ENCODE measurements at places on chromosomes 4 and X.

DNA sequence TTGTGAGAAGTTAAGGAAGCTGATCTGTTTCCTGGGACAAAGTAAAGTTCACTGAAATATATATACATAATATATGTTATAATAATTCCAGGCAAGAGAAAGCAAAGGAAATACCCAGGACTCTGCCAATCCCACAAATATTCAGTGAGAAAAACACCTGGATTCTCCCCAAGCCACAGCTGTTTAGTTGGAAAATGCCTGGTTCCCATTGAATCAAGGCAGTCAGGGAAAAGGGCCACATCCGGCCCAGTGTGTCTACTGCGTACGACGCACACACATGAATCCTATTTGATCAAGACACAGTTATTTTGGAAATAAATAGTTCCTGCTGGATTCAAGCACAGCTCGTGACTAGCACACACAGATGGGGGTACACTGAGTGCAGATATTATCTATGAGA lies 6.3 kb upstream of the DCHS2 start:
- no peak for DNase-seq

DNA sequence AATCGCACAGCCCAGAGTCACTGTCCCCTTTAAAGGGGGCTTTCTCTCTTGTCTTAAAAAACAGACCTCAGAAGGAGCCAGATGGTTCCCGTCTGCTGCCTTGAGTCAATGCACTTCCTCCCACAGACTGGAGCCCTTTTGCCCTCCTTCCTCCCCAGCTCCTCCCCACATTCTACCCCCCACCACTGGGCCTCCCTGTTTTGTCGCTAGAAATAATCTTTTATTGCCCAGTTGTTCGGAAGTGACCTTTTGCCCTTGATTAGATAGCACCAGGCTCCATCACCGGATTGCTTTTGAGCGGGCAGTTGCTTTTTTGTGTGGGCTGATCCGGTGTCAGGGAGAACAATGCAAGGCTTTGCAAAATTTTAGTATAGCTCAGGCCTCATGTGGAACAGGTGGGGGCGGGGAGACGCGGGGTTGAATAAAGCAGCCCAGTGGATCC lies 47.7 kb downstream of the SPRY1 start:
- DNase-seq: no peak

DNA sequence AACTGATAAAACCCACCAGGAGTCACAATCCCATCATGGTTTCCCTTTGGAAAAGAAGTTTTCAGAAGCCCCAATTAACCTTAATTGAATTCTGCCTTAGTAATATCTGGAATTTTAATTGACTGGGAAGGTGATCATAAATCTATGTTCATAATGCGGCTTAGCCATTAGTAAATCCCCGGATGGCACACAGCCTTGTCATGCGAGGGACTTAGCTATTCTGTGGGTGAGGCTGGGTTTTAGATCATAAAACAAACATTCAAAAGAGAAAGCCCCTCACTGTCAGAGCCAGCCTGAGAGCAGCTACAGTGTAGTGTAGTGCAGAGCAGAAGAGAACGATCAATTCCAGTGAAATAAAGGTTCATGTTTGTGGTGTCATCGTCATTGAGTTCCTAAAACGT lies 124.0 kb upstream of the NOCT start:
- no peak for DNase-seq

- no peak for DNase-seq
Measured at GRCh38 chr4:180336494-180337090, 1906.6 kb upstream of the TENM3 start.

DNA sequence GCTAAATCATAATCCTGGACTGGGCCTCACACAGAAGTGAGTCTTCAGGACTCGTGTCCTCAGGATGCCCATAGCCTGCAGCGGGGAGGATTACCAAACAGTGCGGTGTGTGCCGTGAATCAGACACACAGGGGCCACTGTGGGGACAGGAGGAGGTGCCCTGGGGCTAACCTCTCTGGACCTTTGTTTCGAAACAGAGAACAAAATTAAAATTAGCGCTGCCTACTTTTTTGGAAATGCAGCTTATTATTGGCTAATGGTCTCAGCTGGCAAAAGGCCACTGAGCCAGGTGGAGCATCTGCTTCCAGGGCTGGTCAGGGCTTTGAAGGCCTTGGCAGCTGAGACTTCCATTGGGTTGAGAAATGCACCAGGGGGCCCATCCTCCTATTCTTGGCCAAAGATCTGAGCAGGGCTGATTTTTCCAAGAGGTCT lies 236.2 kb downstream of the EVC2 start:
- DNase-seq: no peak

GRCh38 chr4:47863486-47863885 lies 25.6 kb upstream of the CORIN start:
- no peak for DNase-seq

- DNase-seq: no peak
Measured at GRCh38 chrX:103464072-103464773, 55.1 kb downstream of the RAB40A start.

GRCh38 chr4:173517781-173518424 lies 12.1 kb downstream of the HAND2 start:
- no peak for DNase-seq

DNA sequence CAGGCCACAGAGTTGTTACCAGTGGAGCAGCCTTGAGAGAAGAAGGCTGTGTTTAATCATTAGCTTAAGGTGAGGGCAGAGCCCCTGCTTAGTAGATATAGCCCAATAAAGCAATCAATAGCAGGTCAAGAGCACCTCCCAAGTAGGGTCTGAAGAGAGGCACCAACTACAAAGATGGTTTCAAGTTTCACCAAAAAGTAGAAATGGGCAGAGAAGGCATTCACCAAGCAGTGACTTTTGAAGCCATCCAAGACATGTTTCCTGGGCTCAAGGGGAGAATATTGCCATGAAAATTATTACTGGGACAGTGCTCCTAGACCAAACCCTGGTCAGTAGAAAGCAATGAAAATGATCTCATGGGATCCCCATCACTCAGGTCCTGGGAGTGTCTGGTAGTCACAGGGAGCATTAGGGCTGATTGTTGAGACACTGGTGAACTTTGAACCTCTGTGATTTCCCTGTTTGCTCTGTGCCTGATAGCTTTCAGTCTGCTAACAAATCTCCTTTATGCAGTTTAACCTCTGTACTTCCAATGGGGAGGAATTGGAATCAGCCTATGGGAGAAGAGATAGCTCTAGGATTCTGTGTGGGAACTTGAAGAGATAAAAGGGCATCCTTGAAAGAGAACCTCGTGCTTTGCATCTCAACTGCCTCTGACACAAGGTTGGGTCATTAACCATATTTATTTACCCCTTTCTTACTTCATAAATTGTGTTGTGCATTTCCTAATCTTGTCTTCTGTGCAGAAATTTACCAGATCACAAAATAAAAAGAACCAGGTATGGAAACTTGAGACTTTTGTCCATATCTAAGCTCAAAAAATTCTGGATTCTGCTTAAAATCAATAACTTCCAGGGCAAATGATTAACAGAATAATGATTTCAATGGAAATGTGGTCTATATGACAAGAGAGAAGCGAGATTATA lies 9.3 kb upstream of the OTC start:
- no peak for DNase-seq

DNA sequence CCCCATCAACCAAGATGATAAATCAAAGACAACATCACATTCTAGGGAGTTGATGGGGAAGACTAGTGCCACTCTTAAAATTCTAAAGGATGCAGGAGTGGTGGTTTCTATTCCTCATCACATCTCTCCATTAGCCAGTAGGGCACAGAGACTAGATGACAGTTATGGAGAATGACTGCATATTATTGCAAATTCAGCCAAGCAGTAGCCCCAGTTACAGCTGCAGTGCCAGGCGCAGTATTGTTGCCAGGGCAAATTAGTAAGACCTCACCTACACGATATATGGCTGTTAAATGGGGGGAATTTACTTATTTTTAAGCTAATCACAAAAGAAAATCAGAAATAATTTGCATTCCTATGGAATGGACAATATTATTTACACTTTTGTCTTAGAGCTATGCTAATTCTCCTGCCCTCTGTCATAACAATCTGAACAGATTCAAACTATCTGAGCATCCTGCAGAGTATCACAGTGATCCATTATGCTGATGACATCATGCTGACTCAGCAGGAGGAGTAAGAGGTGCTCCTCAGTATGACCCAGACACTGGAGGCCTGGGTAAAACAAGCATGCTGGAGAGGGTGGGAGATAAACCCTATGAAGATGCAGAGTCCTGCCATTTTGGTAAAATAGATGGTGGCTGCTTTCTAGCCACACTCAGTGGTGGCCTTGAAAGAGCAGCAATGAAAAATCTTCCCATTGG lies 24.7 kb downstream of the ETNPPL start:
- no peak for DNase-seq

- DNase-seq: no peak
Measured at GRCh38 chr4:99061048-99061700, 27.4 kb downstream of the ADH5 start.

GRCh38 chrX:123454712-123455431 lies 270.8 kb downstream of the GRIA3 start:
- no peak for DNase-seq

DNA sequence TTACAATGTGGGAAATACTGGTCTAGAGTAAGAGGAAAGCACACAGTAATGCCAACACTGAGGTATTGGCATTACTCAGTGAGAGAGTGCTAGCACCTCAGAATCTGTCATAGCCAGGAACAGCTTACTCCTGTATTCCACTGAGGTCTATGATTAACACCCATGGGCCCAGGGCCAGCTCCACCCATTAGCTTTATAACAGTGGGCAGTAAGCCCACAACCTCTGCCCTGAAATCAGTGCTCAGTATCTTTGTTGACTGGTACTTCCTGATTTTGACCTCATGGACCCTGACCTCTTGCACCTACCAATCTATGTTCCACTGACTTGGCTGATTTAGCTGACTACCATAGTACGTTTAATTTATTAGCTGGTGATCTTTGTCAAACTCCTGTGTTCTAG lies 56.1 kb downstream of the LANCL3 start:
- no peak for DNase-seq

DNA sequence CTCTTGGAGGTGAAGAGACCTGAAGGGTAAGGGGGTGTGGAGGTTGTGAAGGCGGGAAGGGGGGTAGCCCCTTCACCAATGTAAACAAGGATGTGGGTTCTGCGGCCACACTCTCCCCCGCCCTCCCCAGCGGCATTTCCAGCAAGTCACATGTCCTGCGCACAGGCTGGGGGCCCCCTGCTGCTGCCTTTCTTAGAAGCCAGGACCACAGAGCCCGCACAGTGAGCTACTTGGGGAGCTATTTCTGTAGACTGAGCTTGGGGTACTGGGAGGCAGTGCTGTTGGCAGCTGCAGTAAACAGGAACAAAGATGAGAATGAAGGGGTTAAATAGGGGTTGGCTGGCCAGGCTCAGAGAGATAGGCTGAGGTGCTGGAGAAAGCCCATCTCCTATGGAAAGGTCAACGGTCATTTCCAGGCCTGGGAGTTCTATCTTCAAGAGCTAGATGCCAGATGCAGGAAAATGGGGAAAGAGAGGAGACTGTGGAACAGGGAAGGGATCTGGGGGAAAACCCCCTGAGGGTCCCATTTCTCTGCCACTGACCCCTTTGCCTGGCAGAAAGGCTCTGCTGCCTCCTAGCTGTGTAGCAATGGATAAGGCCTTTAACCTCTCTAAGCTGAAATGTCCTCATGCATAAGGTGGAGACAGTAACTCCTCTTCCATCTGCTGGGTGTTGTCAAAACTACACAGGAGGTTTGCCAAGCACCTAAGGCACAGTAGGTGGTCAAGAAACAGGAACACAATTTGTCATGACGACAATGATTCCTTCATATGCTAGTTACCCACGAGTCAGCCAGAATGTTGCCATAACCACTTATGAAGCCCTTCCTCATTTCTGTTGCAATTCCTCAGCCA lies 18.5 kb upstream of the PIM2 start:
- DNase-seq: no peak

GRCh38 chr4:79650217-79650616 lies 242.2 kb upstream of the GK2 start:
- no peak for DNase-seq

DNA sequence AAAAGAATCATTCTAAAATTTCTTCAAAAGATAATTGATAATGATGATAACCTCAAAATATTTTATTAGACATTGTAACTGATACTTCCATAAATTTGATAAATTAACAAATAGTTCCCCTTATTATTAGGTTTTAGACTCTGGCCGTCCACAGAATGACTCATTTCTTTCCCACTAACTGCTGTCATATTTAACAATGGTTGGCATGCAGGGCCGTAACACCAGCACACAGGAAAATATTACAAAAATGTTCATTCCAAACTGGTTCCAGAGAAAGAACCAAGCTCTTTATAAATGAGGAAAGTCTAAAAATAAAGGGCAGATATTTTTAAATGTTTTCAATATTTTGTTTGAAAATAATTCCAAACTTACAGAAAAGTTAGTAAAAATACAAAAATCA lies 28.2 kb downstream of the WDFY3 start:
- no peak for DNase-seq

GRCh38 chrX:129040124-129040523 lies 483.2 kb downstream of the SMARCA1 start:
- DNase-seq: no peak

DNA sequence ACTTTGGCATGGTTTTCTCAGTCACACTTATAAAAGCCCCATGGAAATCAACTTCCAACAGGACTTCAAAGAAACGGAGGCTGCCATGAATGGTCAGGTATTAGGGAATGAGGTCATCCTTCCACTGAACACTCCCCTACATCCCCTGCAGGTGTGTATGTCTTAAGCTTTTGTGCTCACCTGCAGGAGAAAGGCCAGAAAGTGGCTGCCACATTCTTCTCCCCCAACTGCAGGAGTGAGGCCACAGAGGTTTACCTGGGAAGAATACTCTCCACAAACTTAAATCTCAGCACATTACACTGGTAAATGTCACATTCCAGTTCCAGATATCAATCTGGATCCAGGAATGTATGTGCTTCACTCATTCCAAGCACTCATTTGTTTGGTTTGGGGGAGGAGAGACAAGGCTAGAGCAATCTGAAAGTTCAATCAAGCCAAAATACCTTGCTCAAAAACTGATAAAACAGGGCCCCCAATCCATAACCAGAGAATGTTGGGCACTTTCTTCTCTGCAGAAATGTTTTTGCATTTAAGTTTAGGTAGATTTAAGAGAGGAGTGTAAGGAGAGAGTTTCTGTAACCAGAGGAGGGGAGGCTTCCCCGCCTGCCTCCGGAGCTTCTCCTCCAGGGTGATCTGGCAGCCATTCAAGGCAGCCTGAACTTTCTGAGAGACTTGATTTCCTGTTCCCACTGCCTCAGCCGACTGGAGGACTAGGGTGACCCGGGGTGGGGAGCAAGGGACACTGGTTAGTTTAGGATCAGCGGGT lies 15.4 kb downstream of the FAM9C start:
- DNase-seq: no peak

DNA sequence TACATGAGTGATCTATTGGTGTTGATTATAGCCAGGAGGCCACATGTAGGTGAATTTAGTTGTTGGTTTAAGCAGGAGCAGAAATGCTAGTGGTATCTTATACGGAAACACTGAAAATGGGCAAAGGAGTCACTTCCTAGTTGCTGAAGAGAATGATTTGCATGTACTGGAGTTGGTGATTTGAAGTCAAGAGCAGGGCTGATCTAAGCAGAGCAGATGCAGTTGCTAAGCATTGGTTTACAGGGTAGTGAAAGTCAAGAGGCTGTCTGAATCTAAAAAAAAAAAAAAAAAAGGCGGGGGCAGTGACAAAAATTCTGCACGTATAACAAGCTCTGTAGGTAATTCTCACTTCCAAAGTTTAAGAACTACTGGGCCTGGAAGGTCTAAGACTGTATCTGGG lies 90.4 kb upstream of the HPRT1 start:
- DNase-seq: peak; percentile 24

- no peak for DNase-seq
Measured at GRCh38 chr4:104531390-104531789, 36.7 kb upstream of the CXXC4 start.

- DNase-seq: no peak
Measured at GRCh38 chr4:168942985-168943384, 67.1 kb downstream of the CBR4 start.

All from NCI-H1436 treated with DMSO at 0.1 percent for 48 hours (cell line).